ENCODE measurements at places on chromosomes 5 and 9.

GRCh38 chr5:107381189-107381856, 289.4 kb downstream of the EFNA5 start:
- DNase-seq: no peak

DNA sequence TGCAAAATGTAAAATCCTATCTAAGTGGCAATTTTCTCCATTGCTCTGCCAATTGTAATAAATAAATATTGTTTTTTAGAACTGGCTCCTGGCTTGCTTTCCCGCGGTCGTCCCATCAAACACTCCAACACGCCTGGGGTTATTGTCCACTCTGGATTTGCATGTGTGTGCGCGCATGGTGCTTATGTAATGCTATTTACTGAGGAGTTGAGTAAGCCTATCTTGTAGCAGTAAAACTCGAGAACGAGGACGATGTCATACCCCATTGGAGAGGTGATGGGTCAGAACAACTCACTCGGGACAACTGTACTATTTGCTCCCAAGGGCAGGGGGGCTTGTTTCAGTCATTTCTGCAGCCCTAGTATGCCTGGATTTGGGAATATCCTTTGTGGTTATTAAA, 220.9 kb downstream of the PAX5 start:
- DNase-seq: no peak

DNA sequence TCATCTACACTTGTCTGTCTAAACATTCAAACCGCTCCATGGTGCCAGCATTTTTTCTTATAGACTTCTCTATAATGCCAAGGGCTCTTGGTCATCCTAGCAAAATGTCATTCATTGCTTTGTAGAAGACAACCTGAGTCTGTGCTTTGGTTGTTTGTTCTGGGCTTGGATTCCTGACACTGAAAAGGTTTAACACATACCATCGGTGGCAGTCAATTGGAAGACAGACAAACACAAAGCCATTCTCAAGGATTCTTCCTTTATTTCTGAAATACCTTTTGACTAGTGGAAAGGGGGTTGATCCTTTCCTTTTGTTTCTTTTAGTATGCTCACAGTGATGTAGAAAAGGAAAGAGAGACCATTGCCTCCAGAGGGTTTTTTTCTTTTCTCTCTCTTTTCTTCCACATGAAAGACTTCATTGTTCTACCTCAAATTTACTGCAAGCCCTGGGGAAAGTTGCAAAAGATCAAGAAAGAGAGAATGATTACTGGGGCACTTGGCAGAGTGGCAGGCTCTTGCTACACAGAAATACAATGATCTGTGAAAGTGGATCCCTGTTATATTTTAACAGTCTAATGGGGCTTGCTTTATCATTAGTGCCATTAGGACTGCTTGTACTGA, 66.4 kb upstream of the TMC1 start:
- DNase-seq: no peak

GRCh38 chr9:5085993-5086392, 99.4 kb downstream of the INSL6 start:
- no peak for DNase-seq

DNA sequence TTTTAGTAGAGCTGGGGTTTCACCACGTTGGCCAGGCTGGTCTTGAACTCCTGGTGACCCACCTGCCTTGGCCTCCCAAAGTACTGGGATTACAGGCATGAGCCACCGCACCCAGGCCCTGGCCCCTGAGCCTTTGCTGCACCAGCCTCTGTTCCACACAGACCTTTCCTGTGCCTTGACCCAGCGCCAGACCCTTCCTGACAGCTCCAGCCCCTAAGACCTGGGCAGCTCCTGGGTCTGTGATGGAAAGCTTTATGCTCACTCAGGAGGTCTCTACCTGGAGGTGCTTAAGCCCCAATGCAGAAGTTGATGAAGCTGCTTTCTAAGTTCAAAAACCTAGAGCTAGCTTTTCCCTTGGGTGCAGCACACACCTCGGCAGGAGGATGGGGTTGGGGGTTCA, 58.8 kb upstream of the NEK6 start:
- DNase-seq: peak; percentile 50

DNA sequence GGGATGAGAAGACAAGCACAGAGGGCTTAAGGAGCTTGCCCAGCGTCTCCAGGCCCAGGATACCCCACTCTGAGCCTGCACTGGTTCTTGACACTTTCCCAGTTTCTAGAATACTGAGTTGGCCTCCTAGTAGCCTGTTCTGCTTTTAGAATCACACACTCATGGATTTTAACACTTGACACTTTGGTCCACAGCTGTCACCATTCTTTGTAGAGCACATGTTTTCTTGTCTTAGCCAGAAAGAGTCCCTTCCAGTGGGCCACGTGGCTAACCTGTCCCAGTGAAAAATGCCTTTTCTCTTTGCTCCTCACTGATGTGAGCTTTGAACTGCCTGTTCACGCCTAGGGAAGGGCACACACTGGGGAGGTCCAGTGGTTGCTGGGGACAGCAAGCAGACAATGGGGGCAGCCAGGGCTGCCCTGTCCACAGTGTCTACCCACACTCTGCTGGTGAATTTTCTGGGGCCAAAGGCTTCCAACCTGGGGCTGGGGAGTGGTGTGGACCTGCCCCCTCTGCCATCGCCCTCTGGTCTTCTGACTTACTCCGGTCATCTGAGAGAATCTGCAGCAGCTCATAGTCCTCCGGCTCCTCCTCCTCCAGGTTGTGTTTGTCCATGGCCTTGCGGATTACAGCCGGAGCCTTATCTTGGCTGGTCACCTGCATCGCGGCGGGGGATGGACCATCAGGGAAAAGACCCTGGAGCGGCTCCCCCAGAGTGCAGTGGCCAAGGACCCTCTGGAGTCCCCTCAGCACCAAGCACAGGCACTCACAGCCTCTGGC, 21.1 kb downstream of the RALGDS start:
- peak; percentile 71 for DNase-seq

- DNase-seq: no peak
These were observed 62.2 kb upstream of the SLC12A2 start for GRCh38 chr5:128021411-128021810.

- no peak for DNase-seq
These were observed 72.5 kb downstream of the EPB41L4A start for GRCh38 chr5:112346411-112347044.

DNA sequence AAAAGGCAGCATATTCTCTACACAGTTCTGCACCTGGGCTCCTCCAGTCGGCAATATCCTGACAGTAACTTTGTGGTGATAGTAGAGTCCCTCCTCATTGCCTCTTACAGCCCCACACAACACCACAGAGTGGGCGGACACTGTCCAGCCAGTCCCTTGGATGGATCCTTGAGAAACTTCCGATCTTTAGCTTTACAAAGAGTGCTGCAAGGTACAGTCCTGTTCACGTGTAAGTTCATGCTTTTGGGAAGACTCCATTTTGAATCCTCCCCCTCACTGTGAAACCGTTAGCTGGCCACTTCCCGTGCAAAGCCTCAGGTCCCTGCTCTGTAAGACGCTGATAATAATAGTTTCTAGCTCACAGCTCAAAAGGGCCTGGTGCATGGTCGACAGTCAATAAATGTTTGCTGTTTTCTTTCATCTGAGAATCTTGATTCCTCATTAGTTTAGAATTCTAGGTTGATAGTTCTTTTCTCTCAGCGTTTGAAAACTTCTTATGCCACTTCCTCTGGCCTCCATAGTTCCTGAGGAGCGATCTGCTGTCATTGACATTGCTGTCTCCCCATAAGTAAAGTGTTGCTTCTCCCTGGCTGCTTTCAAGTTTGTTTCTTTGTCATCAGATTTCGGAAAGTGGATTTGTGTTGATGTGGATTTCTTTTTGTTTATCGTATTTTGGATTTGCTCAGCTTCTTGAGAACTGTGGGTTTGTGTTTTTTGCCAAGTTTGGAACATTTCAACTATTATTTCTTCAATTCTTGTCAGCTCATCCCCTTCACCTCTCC, 82.9 kb downstream of the COL23A1 start:
- no peak for DNase-seq

DNA sequence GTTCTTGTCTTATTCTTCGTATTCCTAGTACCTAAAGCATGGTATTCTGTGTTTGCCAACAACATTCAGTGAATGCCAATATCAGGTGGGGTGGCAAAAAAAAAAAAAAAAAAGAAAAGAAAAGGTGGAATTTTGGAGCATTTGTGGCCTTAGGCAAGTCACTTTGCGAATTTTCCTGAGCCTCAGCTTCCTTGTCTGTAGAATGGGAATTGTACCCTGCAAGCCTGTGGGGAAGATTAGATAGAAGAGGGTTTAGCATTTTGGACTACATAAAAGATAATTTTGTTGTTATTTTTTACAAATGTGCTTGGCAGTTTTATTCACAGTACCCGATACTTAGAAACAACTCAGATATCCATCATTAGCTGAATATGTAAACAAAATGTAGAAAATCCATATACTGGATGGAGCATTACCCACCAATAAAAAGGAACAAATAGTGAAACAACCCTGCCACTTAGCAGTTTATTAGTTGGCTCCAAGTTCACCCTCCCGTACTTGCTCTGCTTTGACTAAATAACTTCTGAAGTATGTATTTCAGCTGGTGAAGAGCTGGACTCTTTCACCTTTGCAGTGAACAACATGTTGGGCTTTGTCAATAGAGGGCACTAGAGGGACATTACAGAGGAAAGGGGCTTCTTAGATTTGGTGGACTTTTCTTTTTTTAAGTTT, 13.6 kb downstream of the UBE2D2 start:
- no peak for DNase-seq

GRCh38 chr9:115416299-115416698, 298.3 kb upstream of the TNC start:
- DNase-seq: no peak

GRCh38 chr9:84736081-84736480, 66.6 kb downstream of the NTRK2 start:
- no peak for DNase-seq

DNA sequence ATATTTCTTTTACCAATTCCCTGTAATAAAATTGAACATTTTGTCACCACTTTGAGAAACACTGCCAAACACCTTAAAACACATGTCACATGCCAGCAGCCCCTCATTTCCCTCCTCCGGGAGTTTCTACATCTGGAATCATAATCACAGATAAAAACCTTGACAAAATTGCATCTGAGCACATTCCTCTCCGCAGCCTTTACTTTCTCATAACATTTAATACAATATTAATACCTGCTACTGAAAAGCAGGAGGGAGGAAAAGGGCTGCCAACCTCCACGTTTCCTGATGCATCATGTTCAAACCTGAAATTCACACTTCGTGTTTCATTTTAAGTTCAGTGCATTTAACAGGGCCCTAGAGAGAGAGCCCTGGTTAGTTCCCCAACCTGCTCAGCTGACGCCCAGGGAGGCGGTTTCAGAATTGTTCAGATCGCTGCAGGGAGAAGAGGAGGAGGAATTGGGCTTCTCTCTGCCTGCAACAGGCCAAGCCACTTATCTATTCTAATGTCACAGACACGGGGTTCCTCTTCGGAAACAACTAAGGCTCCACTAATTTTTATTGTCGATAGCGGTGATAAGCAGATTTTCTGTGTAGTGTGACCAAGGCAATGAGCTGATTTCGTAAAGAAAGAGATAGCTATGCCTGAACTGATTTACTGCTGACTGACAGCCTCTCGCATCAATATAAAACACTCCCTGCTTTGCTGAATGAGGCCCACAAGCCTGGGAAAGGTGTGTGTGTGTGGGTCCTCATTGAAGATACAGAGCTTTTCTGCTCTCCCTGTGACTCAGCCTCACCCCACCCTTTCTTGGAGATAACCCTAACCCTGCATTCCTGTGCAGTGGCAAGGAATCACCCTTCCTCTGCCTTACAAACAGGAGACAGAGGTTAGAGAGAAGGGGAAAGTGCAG, 4.9 kb upstream of the LHX2 start:
- DNase-seq: no peak

DNA sequence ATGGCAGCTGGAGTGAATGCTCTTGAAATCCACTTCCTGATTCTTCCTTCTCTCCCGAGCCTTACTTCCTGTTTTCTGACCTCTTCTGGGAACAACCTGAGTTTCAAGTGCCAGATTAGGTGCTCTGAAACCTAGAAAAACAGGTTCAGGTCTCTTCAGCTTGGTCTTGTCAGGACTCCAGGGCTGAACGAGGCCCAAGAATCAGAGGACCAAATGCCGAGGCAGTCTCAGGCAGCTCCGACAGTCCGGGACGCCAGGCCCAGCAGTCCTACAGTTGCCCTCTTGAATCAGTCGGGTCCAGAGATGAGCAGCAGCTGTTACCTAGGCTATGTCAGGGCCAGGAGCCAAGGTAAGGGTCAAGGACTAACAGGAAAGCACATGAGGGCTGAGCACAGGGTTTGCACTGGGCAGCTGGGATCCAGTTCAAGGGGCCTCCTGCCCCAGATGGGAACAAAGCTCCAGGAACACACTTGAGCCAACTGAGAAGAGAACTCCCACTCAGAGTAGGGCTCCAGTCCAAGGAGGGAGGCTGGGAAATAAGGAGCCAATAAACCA, 38.3 kb upstream of the ADRA1B start:
- no peak for DNase-seq

DNA sequence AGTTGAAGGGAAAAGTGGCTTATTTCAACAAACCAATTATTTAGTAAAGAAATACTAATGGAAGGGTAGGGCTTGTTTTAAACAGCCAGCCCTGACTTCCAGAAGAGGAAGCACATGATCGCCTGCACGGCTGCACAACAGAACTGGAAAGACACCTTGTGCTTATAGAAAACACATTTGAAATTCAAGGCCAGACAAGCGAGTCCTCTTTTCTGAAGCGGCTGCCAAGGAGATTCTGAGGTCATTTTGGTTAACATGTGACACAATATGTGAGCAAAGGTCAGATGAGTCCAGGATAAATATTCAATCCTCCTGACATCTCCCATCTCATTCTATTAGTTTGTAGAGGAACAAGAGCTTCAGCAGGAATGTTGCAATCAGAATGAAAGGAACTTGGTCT, 461.4 kb upstream of the ST8SIA4 start:
- DNase-seq: no peak

GRCh38 chr9:128375865-128376264, 4.7 kb downstream of the URM1 start:
- no peak for DNase-seq

DNA sequence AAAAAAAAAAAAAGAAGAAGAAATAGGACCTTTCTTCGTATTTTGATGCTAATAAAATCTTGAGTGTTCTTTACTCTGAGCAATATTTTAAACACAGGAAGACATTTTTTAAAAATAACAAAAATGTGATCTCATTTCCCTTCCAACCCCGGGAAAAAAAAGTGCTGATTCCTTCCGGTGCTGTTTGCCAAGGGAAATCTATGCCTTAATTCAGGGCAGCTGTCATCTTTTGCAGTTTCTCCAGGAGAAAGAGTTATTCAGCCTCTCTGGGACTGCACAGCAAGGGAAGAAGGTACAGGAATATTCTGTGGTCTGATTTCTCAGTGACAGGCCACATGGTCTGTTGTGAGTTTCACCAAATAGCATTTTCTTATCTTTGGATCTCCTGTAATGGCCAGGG, 291.9 kb upstream of the IRX1 start:
- no peak for DNase-seq

- DNase-seq: no peak
These were observed 131.8 kb downstream of the ROR2 start for GRCh38 chr9:91818225-91818585.

DNA sequence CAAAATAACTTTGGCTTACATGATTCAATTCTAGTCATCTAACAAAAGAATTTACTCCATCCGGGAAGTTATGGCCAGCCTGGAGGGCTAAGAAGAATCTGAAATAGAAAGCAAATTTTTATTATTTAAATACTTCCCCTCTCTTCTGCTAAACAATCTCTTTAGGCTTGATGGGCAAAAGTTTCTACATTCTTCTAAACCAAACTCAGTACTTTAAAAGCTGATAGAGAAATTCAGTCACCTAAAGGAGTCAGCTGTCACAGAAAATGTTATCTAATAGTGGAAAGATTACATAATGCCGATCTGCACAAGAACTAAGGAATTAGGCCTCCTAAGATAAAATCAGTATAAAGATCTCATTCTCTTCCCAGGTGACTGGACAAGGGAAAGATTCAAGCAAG, 32.4 kb downstream of the GNAQ start:
- no peak for DNase-seq

- DNase-seq: no peak
These were observed 557.6 kb downstream of the PRR16 start for GRCh38 chr5:121021681-121022080.

Measured in coronary artery (tissue), 2 donors.